ENCODE measurements at places on chromosomes 16 and 17.

DNA sequence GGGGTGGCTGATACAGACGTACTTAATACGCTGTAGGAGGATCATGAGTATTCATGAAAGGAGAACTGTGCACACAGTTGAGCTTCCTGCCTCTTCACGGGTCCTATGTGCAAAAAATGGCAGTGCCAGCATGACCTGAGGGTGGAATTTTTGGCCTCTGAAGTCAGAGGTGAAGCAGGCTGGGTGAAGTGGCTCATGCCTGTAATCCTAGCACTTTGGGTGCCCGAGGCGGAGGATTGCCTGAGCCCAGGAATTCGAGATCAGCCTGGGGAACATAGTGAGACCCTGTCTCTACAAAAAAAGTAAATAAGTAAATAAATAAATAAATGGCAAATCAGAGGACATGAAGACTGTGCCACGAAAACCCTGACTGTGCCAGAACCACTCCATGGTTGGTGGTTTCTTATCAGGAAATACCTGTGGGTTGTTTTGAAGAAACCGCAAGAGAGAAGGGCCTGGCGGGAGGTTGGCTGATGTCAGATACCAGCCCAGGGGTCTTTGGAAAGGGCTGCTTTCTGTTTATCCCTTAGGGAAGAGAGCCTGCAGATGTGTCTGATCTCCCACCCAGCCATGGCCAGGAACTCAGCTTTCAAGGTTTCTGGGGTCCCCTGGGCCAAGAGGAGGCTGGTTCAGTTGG, 3.4 kb downstream of the ASPSCR1 start:
- DNase-seq, result no peak

- no peak for DNase-seq
These were observed 83.2 kb downstream of the ARHGAP23 start for GRCh38 chr17:38511150-38512108.

GRCh38 chr17:7703584-7704479, 1.2 kb upstream of the EFNB3 start:
- no peak for DNase-seq

GRCh38 chr17:8487130-8487645, 51.5 kb downstream of the NDEL1 start:
- DNase-seq, result no peak

DNA sequence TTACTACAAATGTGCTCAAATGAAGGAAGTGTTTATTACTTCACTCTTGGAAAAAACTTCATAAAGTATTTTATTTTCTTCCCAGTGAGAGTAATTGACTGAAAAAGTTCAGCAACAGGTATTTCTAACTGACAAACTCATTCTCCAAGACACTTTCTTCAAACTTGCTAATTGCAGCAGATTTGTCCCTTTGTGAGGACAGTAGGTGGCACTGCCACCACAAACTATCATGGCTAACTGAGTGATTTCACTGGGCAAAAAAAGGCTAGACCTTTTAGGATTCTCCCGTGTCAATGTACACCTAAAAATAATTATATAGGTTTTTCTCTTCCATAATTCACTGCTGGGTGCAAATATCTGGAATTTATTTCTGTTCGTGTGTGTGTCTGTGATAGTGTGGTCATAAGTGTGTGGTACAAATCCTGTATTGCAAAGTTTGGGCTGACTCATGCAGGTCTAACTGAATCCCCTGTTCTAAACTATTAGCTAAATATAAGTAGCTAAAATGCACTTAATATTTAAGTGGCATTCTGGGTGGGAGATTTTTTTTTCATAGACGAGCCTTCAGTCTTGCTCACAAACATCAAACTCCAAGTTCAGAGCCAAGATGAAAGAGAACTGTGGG, 3.9 kb downstream of the HS3ST3A1 start:
- DNase-seq, result no peak

All from esophagus squamous epithelium (tissue), 5 donors.